ENCODE measurements at places on chromosomes 11 and 22.

DNA sequence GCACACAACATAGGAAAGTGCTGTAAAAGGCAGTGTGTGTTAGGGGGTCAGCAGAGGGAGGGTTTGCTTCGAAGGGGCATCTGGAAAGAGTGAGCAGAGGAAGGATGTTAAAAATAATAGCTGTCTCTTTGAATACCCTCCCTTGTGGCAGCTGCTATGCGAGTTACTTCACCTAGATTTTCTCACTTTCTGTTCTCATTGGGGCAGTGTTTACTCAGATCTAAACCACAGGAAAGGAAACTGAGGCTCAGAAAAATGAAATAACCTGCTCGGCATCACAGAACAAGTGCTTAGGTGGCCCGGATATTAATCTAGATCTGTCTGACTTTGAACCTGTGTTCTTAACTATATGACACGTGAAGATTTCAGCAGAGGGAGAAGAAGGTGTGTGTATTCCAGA lies 125.3 kb downstream of the C11orf91 start:
- no peak for DNase-seq

- DNase-seq: no peak
These were observed 34.5 kb downstream of the CPT1A start for GRCh38 chr11:68806931-68807844.

DNA sequence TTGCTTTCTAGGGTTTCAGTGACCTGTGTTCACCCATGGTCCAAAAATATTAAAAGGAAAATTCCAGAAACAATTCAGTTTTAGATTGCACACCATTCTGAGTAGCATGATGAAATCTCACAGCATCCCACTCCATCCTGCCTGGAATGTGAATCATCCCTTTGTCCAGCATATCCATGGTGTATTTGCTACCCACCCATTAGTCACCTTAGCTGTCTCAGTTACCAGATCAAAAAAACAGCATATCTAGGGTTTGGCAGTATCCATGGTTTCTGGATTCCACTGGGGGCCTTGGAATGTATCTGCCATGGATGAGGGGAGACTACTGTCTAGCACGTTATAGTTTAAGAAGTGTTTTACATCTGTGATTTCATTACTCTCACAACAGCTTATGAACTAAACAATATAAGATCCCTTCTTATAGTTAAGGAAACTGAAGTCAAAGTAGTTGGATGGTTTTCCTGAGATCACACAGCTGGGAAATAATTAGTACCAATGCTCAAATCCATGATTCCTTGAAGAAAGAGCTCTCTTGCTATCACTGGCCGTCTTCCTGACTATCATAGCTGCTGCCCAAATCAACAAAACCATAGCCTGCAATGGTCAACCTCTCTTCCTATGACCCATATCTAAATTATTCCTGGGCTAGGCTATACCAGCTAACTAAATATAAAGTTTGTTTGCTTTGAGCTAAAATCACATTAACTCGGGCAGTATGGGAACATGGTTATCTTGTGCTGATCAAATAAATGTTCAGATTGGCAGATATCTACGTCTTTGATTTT lies 122.6 kb downstream of the MICAL2 start:
- no peak for DNase-seq

- no peak for DNase-seq
These were observed 55.9 kb downstream of the LRRC32 start for GRCh38 chr11:76614471-76615179.

GRCh38 chr22:47201996-47202818 lies 439.8 kb downstream of the TBC1D22A start:
- DNase-seq: no peak

DNA sequence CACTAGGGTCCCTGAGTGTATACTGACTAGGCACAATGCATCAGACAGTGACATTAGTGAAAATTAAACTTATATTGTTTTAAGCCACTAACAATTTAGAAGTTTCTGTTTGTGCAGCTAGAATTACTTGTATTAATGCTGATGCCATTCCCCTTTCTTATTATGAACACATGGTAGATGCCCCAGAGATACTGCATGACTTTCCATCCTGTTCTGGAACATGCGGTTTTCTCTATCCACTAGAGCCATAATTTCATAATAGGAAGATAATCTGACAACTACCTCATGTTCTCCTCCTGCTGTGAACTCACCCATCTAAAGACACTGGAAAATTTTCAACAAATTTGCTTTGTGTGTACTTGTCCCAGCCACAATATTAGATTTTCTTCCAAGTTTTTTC lies 1256.4 kb downstream of the FAM181B start:
- DNase-seq: no peak

- DNase-seq: no peak
These were observed 9.1 kb upstream of the GLYATL1B start for GRCh38 chr11:59076876-59077571.

GRCh38 chr11:45369313-45369712 lies 83.2 kb upstream of the SYT13 start:
- DNase-seq: no peak

DNA sequence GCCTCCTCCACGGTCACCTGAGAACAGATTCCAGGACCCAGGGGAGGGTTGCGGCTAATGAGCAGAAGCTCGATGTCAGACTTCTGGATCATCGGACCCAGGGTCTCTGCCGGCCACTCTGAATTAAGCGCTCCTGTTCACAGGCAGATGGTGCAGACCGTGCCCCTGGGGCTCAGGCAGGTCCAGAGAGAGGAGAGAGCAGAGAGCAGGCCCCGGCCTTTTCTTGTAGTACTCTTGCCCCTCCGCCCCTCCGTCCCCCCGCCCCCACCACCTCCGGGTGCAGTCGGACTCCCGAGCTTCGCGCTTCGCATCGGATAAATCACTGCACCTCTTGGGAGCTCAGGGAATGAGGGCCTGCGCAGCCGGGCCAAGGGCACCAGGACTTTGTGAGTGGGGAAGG lies 50.3 kb downstream of the RPS6KA4 start:
- peak; percentile 30 for DNase-seq

DNA sequence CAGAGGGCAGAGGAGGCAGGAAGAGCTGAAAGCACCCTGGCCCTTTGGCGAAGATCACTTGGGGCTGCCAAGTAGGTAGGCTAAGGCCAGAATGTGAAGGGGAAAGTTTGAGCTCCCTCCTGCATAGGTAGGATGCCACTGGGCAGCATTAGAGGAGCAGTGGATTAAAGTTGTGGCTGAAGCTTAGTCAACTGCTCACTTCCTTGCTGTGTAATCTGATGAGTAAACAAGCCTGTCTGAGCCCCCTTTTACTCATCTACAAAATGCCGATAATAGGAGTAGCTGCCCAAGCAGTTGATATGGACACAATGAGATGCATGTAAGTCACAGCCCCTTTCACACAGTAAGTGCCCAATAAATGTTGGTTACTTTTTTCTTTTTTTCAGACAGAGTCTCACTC lies 216.4 kb downstream of the MN1 start:
- no peak for DNase-seq

- no peak for DNase-seq
These were observed 37.8 kb downstream of the SCN3B start for GRCh38 chr11:123616505-123617198.

DNA sequence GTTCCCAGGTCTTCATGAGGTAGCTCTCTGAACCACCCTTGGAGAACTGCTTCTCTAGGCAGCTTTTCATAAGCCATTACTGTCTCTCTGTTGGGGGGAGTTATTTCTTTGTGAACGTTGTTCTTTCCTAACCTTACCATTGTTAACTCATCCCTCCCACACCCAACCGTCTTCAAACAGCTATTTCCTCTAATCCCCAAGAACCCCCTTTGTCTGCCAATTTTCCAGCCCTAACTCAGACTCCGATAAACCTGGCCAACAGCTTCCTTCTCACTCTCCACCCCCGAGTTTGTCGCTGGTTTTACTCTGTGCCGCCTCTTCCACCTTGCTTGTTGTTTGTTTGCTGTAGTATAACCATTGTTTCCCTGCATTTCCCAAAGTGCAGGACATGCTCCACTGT lies 131.5 kb downstream of the CCDC34 start:
- DNase-seq: no peak

DNA sequence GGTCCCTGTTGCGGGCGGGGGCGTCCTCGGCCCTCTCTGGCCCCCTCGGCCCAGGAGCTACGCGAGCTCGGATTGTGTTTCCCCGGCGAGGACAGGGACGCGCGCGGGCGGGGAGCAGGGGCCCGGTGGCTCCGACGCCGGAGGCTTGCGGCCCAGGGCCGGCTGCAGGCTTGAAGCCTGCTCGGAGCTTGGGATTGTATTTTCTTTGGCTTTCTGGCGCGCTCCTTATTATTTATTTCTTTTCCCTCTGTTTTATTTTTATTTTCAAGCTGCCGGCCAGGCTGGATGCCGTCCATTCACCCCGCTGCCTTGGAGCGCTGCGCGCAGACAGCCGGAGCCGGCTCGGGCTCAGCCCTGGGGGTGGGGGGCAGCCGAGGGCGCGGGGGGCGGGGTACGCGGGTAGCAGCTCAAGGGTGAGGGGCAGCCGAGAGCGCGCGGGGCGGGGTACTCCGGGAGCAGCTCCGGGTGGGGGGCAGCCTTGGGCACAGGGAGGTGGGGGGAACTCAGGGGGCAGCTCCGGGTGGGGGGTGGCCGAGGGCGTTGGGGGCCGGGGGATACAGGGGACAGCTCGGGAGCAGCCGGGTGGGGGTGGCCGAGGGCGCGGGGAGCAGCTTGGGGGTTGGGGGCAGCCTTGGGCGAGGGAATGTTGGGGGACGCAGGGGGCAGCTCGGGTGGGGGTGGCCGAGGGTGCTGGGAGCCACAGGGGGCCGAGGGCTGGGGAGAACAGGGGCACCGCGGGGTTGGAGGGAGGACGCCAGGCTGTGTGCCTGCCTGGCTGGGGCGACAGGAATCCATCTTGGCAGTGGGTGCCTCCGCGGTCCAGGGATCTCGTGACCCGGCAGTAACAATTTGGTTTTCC lies 42.7 kb downstream of the KCNJ1 start:
- peak; percentile 67 for DNase-seq

DNA sequence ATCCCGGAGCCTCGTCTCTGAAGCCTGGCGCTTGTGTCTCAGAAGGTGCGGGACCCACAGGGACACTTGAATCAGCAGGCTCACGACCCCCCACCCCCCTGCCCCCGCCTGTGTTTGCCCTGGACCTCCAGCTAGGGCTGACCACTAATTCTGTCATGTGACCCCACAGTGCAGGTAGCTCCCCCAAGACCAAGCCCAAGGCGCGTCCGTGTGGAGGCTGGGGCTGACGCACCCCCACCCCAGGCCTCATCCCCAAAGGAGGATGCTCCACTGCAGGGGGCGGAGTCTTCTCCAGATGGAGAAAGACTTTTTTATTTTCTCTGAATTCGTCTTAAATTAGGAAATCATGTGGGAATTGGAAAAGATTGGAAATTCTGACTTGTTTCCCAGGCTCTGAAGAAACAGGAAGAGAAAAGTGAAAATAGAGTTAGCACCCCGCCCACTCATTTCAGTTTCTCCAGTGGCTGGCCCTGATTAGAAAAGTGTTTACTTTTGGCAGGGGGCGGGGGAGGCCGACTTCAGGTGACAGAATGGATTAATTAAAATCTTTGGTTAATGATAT lies 1.0 kb upstream of the RELA start:
- no peak for DNase-seq

GRCh38 chr11:70799386-70799785 lies 401.1 kb downstream of the CTTN start:
- no peak for DNase-seq

- no peak for DNase-seq
These were observed 7.9 kb upstream of the TBC1D10A start for GRCh38 chr22:30334646-30335045.

DNA sequence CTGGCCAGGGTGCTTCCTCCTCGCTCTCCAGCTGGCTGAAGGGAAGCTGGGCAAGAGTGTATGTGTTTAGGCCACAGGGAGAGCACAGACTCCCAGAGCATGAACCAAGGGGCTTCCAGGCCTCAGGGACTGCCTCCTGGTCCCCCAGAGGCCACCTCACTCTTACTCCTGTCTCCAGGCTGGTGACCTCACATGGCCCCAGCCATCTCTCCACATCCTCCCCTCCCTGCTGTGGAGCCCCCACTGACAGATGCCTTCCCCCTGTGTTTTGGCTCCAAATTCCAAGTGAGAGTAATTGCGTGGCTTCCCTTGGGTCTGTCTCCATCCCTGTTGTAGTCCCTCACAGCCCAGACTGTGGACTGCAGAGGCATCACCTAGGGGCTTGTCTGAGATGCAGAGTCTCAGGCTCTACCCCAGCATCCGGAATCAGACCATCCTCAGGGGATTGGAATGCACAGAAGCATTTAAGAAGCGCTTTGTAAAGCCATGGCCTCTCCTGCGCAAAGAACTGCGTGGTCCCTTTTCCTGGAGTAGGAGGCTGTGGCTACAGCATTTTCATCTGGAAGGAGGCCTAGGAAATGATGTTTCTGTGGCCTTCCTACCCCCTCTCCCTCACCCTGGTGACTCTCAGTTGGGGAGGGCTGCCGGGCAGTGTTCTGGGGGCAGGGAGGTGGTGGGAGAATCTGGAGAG lies 91.1 kb downstream of the ATXN10 start:
- DNase-seq: no peak

- no peak for DNase-seq
These were observed 197.8 kb downstream of the MAML2 start for GRCh38 chr11:96145163-96145585.

GRCh38 chr11:69295995-69296889 lies 2.3 kb downstream of the MYEOV start:
- DNase-seq: no peak

DNA sequence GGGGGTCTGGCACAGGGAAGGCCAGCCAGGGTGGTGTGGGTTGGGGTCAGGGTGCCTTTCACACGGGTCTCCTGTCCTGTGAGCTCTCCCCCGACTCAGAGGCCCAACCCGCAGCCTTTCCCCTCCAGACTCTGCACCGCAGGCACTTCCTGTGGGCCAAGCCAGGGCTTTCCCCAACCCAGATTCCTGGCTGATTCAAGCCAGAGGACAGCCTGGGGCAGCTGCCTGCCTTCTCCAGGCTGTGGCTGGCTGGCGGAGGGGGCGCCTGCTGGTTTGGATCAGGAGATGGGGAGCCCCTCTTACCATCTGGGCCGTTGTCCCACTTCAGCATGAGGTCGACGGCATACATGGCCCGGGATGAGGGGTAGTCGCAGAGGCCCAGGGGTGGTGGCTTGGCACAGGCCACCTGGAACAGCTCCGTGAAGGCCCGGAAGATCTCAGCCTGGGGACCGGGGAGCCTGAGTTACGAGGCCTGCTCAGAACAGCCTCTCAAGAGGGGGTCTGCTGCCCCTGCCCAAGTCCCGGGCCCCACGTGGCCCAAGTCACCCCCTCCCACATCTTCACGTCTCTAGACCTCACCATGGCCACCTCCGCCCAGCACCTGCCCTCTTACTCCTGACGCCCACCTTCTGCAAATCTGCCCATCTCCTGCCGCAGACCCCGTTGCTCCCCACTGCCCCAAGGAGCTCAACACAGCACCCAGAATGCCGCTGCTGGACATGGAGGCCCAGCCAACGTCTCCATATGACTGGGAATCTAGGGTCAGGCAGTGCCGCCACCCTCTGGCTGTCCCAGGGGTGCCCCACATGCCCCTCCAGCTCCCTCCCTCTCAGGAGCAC lies 17.3 kb downstream of the TSPO start:
- DNase-seq: no peak

GRCh38 chr11:32213223-32213622 lies 122.3 kb downstream of the RCN1 start:
- no peak for DNase-seq

Data from retina (tissue), 1 donor.